Stimulated activated naive CD8-positive, alpha-beta T cell treated with anti-CD3 and anti-CD28 coated beads, Interleukin-15, Interleukin-2, amounts not matched to agents 100 U/mL and 50 U/mL, for 24 hours (primary cell): ENCODE measurements at places on chromosomes 16 and 17.

- peak; percentile 58 for DNase-seq
Observed at GRCh38 chr17:39235555-39236449, 10.1 kb upstream of the STAC2 start.

- no peak for DNase-seq
Observed at GRCh38 chr16:15564604-15565339, 78.2 kb downstream of the MARF1 start.

- peak; percentile 18 for DNase-seq
Observed at GRCh38 chr17:72422505-72423285, 301.9 kb downstream of the SOX9 start.

DNA sequence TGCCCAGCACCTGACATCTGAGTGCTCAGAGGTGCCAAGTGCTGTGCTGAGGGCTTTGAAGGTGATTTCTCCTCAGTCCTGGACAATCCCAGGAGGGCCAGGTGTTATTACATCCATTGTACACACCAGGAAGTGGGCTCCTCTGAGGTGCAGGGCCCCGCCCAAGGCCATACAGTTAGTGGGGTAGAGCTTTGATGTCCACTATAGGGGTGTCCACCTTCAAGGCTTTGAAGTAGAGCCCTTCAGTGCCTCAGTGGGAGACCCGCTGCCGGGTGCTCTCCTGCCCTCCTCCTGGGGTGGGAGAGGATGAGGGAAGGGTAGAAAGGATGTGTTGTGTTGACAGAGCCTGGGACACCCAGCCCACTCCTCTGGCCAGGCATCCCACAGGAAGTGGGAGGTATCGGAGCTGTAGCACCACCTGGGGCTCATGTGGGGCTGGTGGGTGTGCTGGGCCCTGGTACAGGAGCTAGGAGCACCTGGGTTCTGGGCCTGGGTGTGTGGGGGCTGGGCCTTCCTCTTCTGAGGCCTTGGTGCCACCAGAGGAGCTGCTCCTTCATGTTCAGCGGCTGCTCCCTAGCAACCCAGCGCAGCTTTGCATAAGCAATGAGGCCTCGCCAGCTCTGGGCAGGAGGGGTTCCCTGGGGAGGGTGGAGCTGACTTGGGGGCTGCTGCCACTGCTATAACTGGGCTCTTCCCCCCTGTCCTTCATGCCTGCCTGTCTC, 7.4 kb downstream of the LASP1 start:
- DNase-seq: no peak

GRCh38 chr17:17382971-17383370, 79.8 kb downstream of the NT5M start:
- DNase-seq: no peak

DNA sequence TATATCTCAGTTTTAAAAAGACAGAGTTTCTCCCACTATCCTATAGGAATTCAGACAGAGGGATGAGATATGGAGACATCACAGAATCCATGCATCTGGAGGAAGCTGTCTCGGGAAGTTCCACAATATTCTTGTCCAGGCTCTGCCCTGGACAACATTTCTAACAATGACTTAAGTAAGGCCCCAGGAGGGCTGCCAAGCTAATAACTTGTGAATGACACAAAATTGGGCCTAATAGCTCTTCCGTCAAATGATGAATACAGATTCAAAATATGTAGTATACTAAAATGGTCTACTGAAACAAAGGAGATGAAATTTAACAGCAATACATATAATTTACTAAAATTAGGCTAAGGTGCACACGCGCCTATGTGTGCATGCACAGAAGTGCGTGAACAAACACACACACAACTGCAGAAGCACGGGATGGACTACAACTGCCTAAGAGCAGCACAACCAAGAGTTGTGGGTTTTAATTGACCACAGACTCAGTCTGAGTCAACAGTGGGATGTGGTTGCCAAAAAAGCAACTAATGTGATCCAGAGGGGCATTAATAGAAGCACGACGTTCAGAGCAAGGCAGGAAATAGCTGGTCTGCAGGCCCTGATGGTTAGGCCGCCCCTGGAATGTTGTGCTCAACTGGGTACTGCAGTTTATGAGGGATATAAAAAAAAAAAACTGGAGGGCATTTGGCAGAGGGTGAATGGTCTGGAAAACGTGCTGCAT, 26.3 kb upstream of the HS3ST2 start:
- no peak for DNase-seq

- DNase-seq: no peak
Observed at GRCh38 chr16:24150282-24150681, 105.9 kb upstream of the CACNG3 start.

DNA sequence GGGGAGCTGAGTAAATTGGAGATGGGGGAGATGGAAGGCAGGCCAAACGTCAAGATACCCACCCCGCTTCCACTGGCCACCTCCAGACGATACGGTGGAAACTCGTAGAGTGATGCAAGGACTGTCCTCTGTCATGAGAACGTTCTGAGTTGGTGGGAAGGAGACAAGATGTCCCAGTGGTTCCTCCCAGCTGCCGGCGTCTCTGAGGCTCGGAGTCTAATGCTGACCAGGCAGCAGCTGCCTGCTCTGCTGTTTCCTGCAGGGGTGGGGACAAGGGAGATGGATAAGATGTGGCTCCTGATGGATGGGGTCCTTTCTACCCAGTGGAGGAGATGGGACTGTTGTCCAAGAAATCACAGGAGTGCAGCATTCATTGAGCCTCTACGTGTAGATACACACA, 28.2 kb upstream of the C1QL1 start:
- no peak for DNase-seq

DNA sequence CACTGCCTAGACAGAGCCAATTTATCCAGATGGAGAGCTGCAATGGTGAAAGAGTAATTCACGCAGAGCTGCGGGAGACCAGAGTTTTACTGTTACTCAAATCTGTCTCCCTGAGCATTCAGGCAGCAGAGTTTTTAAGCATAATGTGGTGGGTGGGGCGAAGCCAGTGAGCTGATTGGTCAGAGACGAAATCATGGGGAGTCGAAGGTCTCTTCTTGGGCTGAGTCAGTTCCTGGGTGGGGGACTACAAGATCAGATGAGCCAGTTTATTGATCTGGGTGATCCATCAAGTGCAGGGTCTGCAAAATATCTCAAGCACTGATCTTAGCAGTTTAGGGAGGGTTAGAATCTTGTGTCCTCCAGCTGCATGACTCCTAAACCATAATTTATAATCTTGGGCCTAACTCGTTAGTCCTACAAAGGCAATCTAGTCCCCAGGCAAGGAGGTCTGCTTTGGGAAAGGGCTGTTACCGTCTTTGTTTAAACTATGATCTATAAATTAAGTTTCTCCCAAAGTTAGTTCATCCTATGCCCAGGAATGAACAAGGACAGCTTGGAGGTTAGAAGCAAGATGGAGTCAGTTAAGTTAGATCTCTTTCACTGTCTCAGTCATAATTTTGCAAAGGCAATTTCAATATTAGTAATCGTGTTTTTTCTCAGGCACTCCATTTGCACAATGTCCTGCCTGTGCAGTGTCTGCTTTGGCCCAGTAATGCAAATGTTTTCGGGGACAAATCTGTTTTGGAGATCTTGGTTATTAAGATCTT, 27.0 kb downstream of the PIGL start:
- DNase-seq: no peak

DNA sequence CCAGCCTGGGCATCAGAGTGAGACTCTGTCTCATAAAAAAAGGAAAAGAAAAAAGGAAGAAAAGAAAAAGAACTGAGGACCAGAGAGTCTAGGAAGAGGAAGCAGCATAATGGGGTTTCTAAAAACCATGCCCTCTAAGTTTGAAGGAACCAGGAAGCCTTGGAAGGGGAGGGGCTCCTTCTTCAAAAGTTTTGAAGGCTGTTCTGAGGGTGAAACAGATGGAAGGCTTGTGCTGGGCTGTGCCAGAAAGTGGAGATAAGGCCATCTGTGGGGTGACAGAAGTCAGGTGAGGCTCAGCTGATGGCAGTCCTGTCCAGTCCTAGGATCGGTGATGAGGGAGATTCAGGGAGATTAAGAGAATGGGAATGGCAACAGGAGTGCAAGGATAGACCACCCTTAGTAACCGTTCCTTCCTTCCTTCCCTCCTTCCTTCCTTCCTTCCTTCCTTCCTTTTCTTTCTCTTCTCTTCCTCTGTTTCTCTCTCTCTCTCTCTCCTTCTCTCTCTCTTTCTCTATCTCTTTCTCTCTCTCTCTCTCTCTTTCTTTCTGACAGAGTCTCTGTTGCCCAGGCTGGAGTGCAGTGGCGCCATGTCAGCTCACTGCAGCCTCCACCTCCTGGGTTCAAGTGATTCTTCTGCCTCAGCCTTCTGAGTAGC, 182.6 kb downstream of the NTN1 start:
- no peak for DNase-seq

DNA sequence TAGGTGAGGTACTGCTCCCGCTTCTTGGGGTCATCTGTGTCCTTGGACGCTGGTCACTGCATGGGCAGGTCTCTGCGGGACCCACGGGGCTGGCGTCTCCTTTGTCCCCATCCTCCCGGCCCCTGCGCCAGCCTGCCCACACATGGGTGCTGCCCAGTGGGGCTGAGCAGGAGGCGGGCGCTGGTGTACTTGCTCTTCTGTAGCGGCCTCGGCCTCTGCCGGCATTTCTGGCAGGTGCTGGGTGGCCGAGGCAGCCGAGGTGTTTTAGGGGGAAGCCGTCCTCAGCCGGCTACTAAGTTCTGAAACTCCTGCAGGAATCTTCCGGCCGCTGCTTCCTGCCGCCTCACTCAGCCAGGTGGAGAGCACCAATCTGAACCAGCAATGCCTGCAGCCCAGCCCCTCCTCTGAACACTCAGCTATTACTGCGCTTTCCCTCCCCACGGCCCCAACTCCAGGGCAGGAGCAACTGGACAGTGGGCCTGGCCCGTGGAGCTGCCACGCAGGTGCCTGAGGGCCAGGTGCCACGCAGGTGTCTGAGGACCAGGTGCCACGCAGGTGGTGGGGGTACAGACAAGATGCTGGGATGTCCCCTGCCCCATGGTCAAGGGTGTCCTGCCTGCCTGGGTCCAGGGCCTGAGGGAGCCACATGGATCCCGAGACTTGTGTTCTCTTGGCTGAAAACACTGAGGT, 10.0 kb downstream of the DECR2 start:
- no peak for DNase-seq

GRCh38 chr17:17959520-17960361, 12.5 kb downstream of the TOM1L2 start:
- DNase-seq: peak; percentile 51

- no peak for DNase-seq
Observed at GRCh38 chr16:3091551-3091950, 7.5 kb downstream of the ZSCAN10 start.

DNA sequence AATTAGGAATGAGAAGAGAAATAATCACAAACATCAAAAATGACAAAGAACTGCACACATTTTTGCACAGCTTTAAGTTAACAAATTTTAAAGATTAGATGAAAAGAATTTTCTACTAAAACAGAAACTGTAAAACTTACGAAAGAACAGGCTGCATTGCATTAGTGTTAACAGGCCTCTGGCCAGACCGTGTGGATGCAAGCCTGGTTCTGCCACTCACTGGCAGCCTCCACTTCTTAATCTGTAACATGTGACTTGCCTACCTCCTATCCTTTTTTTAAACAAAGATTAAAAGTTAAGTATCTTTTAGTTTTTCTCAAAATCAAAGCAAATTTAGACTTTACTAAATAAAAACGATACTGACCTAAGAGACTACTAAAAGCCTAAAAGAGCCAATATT, 37.5 kb downstream of the CREBBP start:
- DNase-seq: no peak

GRCh38 chr16:17423221-17423620, 47.5 kb downstream of the XYLT1 start:
- DNase-seq: no peak

DNA sequence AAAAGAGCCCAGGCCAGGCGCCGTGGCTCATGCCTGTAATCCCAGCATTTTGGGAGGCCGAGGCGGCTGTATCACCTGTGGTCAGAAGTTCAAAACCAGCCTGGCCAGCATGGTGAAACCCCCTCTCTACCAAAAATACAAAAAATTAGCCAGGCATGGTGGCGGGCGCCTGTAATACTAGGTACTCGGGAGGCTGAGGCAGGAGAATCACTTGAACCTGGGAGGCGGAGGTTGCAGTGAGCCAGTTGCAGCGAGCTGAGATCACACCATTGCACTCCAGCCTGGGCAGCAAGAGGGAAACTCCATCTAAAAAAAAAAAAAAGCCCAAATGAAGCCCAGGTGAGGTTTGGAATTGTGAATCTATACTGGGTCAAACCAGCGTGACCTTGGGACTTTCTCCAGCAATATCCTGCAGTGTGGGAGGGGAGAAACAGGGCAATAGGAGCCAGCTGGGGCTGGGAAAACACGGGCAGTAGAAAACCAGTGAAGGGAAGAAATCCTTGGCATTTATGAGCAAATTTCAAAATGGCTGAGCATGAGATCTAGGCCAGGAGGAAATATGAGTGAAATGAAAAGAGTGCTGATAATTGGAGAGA, 8.2 kb upstream of the DHX8 start:
- DNase-seq: no peak

GRCh38 chr17:44979426-44979995, 11.4 kb upstream of the C1QL1 start:
- DNase-seq: no peak

DNA sequence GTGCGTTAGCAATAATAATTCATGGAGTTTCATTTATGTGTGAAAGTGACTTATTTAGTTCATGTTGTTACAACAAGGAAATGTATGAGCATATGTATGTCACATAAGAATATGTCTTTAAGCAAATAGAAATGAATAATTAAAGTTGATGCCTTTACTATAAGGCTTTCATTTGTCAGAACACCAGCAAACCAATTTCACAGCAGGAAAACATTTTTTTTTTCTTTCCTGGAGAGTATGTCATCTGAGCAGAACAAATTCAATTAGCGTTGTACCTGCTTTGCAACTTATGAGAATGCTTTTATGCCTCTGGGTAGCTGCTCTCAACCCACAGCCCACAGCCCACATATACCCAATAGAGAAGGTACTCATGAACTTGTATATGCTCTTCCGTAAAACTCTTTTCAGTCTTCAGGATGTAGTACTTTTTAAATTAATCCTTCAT, 26.3 kb upstream of the APOH start:
- no peak for DNase-seq

GRCh38 chr16:66366433-66367299, at the start of gene CDH5:
Gene CDH5, plus strand, starts transcription at chr16:66366691. Its CDS starts 12,647 bp downstream, at chr16:66379338.
- DNase-seq: no peak

DNA sequence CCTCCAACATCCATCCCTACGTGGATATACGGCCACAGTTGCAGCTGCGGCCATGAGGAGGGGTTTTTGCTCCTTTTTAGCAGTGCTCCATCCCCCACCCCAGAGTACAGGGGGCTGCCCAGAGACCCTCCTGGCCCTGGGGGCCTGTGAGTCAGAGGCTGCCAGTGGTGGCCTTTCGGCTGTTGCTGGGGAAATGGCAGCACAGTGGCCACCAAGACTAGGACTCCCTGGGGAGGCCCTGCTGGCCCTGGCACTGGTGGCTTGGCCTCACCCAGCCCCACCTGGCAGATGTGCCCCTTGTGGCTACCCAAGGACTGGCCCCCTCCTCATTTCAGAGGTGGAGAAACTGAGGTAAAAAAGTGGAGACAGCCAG, 29.1 kb downstream of the RAI1 start:
- no peak for DNase-seq
